ENCODE measurements at places on chromosomes 2 and 18. TPM values are rescaled to one million over a fixed set of nuclear protein-coding genes. Genes with fewer than 3 reads are reported as not detected.

DNA sequence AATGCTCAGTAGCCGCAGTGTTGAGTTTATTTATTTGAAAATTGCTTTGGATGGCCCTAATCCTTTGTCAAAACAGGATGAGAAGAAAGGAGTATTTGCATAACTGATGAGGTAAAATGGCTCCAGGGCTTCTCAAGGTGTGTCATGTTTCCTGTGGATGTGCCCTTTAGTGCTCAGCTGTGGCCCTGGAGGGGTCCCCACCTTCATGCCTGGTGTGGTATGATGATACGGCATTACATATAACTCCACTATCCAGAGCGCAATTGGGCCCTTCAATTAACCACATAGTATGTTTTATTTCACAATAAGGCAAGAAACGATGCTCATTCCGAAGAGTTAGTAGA is 39.8 kb upstream of the TMEM178A start:
- H3K36me3 ChIP-seq = no peaks in the 10 kb centered on the region
- no peak overlapping the region for H3K27ac ChIP-seq
- no peaks in the 10 kb centered on the region for H3K4me1 ChIP-seq
- H3K4me3 ChIP-seq = no peak overlapping the region

DNA sequence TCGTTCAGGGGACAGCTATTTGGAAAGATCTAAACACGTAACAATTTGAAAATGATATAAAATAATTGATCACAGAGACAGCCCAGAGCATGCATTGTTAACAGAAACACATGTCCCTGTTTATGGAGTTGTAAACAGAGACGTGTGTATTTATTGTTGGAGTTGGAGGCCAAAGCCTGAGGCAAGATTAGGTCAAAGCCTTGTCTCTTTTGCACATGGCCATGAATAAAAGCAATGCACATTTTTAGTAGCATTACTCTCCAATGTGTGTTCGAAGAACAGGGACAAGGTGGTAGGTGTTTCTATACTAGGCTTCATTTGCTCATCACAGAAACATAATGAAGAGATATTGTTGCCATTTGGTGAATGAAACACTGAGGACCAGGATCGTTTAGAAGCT is 841.5 kb upstream of the FANCL start:
- no peaks in the 10 kb centered on the region for H3K36me3 ChIP-seq
- H3K4me1 ChIP-seq = no peaks in the 10 kb centered on the region
- DNase-seq = no peak
- H3K27ac ChIP-seq = no peak overlapping the region
- no peak overlapping the region for H3K4me3 ChIP-seq

The LOXHD1 gene
- not detected for total RNA-seq

The POTEC gene
- not detected for total RNA-seq

- no peaks in the 10 kb centered on the region for H3K36me3 ChIP-seq
- H3K27me3 ChIP-seq = no peaks in the 10 kb centered on the region
- H3K4me1 ChIP-seq = peaks cover 14% of the 10 kb centered on the region
- peak overlapping the region; percentile 92 for H3K4me3 ChIP-seq
- no peak for DNase-seq
- peak overlapping the region; percentile 83 for H3K27ac ChIP-seq
Observed at GRCh38 chr2:221571551-221572218, 419 bp downstream of the EPHA4 start.

DNA sequence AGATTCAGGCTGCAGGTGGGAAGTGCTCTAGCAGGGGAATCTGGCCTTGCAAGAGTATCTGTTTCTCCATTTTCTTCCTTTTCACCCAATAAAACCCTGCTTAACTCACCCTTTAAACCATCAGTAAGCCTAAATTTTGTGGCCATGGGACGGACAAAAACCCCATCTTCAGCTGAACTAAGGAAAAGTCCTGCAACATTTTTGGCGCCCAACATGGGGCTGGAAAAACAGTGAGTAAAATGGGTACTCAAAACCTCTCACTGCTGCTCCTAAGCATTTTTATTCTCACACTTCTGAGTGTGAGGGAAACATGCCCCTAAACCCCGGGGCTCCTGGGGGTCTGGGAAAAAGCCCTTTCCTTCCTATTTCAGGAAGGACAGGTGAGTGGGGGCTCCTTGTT is 414.3 kb downstream of the ZNF804A start:
- no peak overlapping the region for H3K4me3 ChIP-seq
- H3K4me1 ChIP-seq = no peaks in the 10 kb centered on the region
- DNase-seq = no peak
- H3K27ac ChIP-seq = no peak overlapping the region

DNA sequence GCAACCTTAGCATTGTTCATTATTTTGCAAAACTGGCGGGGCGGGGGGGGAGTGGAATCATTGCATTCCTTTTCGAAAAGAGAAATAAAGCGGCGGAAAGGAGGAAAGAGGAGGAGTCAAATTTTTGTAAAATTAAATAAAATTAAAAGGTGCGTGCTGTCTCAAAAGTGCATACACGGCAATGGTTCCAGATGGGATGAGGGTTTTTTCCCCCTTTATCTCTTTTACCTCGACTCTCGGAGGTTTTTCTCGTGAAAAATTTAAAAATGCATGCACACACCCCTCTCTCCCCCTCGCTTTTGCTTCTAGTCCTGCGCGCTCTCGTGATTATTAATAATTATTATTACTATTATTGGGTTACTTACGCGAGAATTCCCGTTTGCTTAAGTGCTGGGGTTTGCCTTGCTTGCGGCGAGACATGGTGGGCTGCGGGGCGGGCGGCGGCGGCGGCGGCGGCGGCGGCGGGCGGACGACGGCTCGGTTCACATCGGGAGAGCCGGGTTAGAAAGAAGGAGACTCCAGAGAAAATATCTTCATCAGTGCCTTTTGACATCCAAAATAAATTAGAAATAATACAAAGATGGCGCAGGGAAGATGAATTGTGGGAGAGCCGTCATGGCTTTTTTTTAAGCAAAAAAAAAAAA is 481 bp downstream of the BCL11A start:
- peaks cover 49% of the 10 kb centered on the region for H3K4me1 ChIP-seq
- H3K36me3 ChIP-seq = no peaks in the 10 kb centered on the region
- H3K27me3 ChIP-seq = peaks cover 41% of the 10 kb centered on the region
- no peak overlapping the region for H3K27ac ChIP-seq
- peak overlapping the region; percentile 68 for H3K4me3 ChIP-seq
- no peak for DNase-seq

DNA sequence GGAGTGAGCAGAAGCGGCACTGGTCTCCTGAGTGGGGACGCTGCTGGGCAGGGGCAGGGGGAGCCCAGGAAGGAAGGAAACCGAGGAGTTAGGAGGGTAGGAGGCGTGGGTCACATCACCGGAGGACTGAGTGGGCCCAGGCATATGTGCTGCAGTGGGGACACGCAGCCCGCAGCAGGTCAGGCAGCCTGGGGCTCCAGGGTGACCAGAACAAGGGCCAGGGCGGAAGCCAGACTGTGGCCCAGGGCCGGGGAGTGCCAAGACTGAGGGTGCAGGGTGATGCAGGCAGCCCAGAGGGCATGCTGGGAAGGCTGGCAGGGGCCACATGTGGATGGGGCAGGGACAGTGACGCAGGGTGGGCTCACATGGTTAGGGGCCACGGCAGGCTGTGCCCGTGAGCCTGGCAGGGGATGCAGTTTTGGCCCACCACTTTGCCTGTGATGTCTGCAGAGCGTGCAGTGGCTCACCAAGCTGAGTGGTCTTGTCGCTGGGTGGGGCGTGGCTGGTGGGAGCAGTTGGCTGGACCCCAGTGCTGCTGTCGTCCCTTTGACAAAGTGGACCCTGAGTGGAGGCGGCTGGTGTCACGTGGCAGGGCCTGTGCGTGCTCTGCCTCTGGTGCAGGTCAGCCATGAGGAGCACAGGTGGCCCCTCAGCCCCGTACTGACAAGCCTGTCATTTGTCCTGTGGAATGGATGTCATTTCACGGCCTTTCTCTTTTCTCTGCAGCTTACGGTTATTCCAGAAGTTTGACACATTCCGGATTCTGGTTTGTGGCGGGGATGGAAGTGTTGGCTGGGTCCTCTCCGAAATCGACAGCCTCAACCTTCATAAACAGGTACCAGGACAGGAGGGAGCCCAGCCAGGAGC is 87.1 kb downstream of the DGKD start:
- H3K4me3 ChIP-seq = no peak overlapping the region
- no peak for DNase-seq

- peak overlapping the region; percentile 68 for H3K27ac ChIP-seq
- no peak overlapping the region for H3K4me3 ChIP-seq
- H3K4me1 ChIP-seq = peaks cover 20% of the 10 kb centered on the region
Observed at GRCh38 chr2:105786231-105787230, 41.8 kb downstream of the NCK2 start.

The FMNL2 gene
- 12.0 TPM for total RNA-seq

DNA sequence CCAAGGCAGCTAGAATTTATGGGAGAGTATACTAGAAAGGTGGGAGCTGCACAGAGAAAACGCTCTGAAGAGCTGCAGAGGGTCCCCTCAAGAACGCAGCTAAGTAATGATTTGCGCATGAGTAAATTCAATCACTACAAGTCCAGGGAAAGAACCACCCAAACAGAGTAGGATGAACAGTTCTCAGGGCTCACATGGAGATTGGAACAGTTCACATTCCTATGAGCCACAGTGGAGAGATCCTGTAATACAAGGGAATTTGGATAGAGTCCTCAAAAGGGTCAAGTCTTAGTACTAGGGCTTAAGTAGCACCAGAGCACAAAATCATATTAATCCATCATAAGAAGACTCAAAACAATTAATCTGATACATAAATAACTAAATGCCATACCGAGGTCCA is 12.7 kb downstream of the OLA1 start:
- no peak overlapping the region for H3K27ac ChIP-seq
- H3K27me3 ChIP-seq = no peaks in the 10 kb centered on the region
- no peaks in the 10 kb centered on the region for H3K36me3 ChIP-seq
- DNase-seq = no peak

DNA sequence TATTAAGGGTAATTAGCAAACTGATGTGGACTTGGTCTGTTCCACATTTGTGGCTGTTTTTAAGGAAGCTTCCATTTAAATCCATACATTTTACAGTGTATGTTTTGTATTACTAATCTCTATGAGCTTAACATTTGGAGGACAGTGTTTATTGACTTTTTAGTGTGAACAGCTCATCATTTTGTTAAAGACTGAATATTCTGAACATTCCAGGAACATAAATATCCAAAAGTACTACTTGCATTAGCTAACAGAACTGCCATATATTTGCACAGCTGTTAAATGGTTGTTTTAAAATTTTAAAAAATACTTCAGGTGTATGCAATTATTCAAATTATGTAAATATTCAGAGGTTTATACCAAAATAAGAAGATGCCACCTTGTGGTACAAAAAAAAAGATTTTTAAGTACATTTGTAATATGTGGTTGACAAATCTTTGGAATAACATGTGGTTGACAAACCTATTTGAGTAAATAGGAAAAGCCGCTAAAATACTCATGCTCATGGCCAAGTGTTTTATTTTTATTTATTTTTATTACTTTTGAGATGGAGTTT is 439.7 kb upstream of the FANCL start:
- no peaks in the 10 kb centered on the region for H3K27me3 ChIP-seq
- H3K4me1 ChIP-seq = no peaks in the 10 kb centered on the region
- H3K4me3 ChIP-seq = no peak overlapping the region
- no peak for DNase-seq

The AQP12A gene
- not detected for total RNA-seq

DNA sequence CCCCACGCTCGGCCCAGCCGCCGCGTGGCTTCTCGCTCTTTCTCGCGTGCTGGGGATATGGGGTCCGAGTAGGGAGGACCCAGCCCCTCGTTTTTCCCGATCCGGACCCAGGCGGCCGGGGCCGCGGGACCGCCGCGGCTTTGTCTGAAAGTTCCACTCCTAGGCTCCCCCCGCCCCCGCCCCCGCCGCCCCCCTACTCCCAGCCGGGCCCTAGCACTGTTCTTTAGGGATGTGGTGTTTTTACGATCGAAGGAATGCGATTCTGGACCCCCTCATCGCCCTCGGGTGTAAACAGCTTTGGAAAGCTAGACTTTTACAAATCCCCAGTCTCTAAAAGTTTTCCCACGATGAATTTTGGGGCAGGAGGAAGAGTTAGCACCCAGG is 819 bp downstream of the TGIF1 start:
- peak overlapping the region; percentile 100 for H3K27ac ChIP-seq
- no peaks in the 10 kb centered on the region for H3K27me3 ChIP-seq
- no peak for DNase-seq
- H3K36me3 ChIP-seq = no peaks in the 10 kb centered on the region

- DNase-seq = no peak
- H3K27me3 ChIP-seq = no peaks in the 10 kb centered on the region
- H3K4me1 ChIP-seq = no peaks in the 10 kb centered on the region
- no peak overlapping the region for H3K4me3 ChIP-seq
- H3K27ac ChIP-seq = peak overlapping the region; percentile 61
Observed at GRCh38 chr2:231632559-231633142, 40.0 kb downstream of the TEX44 start.

DNA sequence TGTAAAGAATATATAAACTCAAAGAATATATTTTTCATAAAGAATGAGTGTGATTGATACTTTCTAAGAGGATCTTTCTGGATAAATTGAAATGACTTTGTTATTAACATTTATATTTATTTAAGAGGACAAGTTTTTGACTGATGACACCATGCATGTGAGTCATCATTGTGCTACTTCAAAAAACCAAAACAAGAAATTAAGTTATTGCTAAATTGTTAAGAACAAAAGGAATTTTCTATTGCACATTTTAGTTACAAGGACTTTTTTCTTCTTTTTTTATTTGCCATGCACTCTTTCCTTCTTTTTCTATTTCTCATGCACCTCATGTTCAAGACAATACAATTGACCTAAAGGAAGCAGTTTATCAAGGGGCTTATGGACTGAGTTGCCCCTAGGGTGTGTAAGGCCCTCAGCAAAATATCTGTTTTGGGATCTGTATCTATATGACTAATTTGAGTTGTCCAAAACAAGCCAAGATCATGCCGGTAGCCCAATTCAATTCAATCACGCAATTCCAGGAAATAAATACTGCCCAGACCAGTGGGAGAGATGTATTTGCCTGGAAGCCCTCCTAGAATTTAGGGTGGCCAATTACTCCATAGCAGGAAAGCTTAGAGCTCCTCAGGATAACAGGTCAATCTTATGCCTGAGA is 654.3 kb downstream of the METTL4 start:
- no peak for DNase-seq
- no peaks in the 10 kb centered on the region for H3K4me1 ChIP-seq
- H3K27me3 ChIP-seq = no peaks in the 10 kb centered on the region
- no peaks in the 10 kb centered on the region for H3K36me3 ChIP-seq
- H3K4me3 ChIP-seq = no peak overlapping the region
- no peak overlapping the region for H3K27ac ChIP-seq

DNA sequence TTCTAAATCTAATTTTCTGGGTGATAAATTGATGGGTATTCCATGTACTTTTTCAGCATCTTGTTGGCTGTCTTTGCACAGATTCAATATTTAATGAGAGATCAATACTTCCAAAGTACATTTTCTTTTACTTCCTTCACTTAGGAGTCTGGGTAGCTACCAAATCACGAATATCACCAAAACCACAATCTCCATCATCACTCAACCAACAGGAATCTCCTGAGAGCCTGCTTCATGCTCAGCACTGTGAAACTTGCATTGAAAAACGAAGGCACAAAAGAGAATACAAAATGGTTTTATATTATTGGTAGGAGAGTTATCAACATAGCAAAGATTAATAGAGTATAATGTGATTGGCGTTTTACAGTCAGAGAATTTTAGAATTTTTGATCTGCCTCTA is 261.5 kb upstream of the DSEL start:
- no peaks in the 10 kb centered on the region for H3K27me3 ChIP-seq
- no peak overlapping the region for H3K27ac ChIP-seq
- H3K4me1 ChIP-seq = no peaks in the 10 kb centered on the region

GRCh38 chr2:169221745-169222369 is 140.5 kb downstream of the LRP2 start:
- no peak overlapping the region for H3K4me3 ChIP-seq
- H3K27me3 ChIP-seq = no peaks in the 10 kb centered on the region
- DNase-seq = no peak
- H3K4me1 ChIP-seq = no peaks in the 10 kb centered on the region

GRCh38 chr2:216341121-216341520 is 31.2 kb downstream of the MARCHF4 start:
- H3K36me3 ChIP-seq = no peaks in the 10 kb centered on the region
- no peak overlapping the region for H3K4me3 ChIP-seq
- H3K27ac ChIP-seq = no peak overlapping the region
- H3K4me1 ChIP-seq = peaks cover 9% of the 10 kb centered on the region
- no peak for DNase-seq
